Foreskin fibroblast (primary cell): ENCODE measurements at places on chromosomes 16 and 17.

DNA sequence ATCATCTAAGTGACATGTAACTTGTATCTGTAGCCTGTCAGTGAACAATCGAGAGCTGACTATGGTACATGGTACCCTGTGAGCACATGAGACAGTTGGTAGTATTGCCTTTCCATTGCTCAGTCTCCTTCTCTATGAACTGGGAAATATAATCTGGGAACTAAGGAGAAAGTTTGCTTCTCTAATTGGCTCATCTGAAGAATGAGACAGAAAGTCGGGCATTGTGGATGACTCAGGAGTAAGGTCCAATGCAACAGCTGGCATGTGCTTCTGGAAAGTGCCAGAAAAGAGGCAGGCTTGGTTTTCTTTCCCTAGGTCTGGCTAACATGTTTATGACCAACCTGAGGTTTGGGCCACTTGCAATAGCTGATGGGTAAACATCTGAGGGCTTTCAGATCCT is 51.9 kb downstream of the ZZEF1 start:
- DNase-seq, result peak; percentile 13

- peak; percentile 17 for DNase-seq
Measured at GRCh38 chr17:18860161-18860972, 2.4 kb downstream of the PRPSAP2 start.

DNA sequence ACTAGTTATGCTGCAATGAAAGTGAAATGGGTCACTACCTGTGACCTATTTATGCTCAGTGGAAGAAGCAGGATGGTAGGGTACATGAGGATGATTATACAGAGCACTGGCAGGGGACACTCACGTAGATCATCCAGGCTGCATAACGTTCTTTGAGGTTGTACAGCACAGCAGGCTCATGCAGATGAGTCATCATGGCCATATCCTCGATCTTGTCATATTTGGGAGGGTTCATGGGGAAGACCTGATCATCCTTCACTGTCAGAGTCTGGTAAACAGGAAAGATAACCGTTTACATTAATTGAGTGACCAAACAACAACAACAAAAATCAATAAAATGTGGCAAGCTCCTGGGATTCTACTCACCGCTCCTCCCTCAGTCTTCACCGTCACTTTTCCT is 2.1 kb downstream of the MYH2 start:
- DNase-seq, result no peak

- no peak for DNase-seq
Measured at GRCh38 chr17:28950017-28950751, 1.1 kb downstream of the PHF12 start.

DNA sequence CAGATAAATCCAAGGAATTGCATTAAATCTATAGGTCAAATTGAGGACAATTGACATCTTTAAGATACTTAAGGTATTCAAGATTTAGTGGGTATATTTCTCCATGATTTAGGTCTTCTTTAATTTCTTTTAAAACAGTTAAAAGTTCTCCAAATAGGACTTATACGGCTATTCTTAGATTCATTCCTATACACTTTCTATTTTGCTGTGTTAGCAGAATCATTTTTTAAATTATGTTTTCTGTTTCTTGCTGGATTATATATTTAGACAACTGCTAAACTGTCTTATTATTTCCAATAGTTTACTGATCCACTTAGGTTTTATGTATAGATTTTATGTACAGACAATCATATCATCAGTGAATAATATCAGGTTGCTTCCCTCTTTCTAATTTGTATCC is 226.1 kb upstream of the AXIN2 start:
- no peak for DNase-seq

- no peak for DNase-seq
Measured at GRCh38 chr16:78878570-78878969, 722.0 kb downstream of the MAF start.
